ENCODE measurements at places on chromosomes 4 and X.

GRCh38 chr4:57211131-57211530 is 100.9 kb upstream of the IGFBP7 start:
- DNase-seq: no peak

- DNase-seq: no peak
Measured at GRCh38 chr4:188658958-188659522, 519.8 kb downstream of the TRIML1 start.

- DNase-seq: no peak
Measured at GRCh38 chr4:115688961-115689360, 575.5 kb upstream of the NDST4 start.

DNA sequence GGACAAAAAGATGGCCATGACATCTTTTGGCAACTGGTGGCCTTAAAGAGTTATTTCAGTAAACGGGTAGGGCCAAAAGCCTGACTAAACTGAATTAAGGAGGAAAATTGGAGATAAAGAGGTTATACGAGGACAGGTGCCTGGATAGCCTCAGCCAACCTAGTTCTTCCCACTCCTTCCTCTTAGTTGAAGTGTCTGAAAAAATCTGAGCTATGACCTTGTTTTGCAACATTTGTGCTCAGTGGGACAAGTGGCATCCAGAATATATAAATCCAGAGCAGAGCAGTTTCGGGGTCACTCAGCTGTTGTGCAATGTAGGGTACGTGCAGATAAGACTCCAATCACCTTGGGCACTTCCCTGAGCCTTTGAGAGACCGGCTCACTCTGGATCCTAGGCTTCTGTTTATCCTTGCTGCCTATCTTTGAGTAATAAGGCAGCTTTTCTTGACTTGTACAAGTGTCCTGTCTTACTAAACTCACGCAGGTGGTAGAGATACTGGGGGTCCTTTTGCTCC is 50.2 kb upstream of the MORC4 start:
- no peak for DNase-seq

- no peak for DNase-seq
Measured at GRCh38 chrX:149007423-149007822, 497.7 kb downstream of the IDS start.

DNA sequence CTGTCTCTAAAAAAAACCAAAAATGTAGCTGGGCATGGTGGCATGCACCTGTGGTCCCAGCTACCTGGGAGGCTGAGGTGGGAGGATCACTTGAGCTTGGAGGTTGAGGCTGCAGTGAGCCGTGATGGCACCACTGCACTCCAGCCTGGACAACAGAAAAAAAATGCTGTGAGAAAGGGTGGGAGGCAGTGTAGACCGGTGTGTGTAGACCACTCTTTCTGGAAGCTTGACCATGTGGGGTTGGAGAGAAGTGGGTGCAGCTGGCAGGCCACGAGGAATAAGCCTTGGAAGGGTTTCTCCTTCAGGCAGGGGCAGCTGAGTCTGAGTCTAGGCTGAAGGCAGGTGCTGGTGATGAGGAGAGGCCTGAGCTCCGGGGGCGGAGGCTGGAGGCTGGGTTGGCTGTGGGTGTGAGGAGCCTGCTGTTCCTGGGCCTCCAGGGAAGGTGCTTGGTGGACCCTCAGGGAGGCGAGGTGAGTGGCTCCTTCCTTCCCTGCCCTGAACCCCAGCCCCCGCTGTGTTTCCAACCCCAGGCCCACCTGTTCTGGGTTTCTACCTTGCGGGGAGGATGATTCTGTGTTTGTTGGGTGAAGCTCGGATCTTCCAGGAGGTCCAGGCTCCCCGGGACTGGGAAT is 9.3 kb upstream of the TBC1D14 start:
- DNase-seq: no peak

GRCh38 chrX:68830419-68831404 is 1.9 kb downstream of the EFNB1 start:
- DNase-seq: no peak

Measured in Daoy (cell line).